ENCODE measurements at places on chromosomes 2 and 18.

DNA sequence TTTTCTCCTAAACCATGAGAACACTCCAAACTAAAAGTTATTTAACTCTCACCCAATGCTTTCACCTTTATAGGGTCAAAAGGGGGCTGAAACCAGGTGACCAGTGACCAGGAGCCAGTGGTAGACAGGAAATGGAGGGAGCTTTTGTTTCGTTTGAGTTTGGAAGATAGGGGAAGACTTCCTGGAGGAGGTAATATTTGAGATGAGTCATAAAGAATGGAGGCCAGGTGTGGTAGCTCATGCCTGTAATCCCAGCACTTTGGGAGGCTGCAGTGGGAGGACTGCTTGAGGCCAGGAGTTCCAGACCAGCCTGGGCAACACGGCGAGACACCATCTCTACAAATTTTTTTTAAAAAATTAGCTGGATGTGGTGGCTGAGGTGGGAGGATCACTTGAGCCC lies 8.5 kb downstream of the FAM161A start:
- DNase-seq, result no peak

DNA sequence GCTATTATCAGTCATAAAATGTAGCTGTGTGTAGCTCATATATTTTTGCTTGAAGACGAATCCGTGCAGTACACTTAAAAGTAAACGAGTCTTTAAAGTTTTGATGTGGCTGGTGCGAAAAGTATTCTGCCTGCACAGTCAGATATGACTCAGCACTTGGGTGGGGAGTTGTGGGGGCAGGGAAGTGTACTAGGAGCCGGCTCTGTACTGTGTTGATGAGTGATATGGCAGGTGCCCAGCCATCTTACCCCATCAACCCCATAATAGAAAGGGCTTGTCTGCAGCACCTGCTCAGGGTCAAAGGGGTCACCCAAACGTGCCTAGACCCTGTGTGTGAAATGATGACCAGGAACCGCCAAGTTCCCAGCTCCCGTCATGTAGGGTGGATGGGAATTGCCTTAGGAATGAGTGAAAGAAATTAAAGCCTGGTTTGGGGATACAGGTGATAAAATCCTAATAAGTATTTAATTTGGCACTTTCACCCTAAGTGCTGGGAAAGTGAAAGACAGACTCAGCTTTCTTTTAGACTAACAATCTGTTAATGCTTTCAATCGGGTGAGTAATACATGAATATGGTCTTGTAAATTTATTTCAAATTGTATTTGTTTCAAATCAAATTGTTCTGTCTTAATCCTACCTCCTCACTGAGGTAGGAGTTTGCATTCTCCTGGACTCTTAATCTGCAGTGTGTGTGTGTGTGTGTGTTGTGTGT lies 48.0 kb downstream of the BCL2L11 start:
- DNase-seq, result no peak

DNA sequence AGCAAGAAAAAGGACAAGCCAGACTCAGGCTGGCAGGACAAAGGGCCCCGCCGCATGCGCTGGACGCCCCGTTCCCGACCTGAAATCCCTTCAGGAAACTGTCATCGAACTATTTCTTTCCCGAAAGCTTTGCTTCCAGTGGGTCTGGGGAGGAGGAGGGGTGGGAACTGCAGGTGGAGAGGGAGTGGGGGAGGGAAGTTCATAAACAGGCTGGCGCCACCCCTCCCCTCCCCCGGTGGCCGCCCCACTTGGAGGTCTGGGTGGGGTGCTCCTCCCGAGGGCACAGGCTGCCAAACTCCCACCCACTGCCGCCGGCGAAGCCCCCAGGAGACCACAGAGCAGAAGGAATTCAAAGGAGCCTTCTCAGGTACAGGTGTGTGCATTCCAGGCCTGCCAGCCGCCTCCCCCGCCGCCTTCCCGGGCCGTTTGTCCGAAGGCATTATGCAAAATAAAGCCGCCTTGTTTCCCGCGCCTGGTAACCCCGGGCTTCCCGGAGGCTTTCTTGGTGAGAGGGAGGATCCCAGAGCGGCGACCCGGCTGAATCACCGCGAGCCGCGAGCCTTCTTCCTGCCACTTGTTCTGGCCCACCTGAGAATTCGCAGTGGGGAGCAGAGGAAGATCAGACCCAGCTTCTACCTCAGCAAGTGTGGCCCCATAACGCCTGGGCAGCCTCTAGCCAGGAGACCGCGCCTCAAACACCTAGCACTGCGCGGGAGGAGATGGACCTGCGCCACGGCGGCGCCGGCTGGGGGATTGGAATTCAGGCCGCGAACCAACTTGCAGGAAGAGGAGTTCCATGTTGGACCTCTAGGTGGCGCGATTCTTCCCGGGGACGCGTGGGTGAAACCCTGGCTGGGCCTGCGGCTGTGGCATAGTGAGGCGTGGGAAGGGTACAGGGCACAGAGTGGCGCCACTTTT lies 101.9 kb downstream of the FOXI3 start:
- peak; percentile 45 for DNase-seq

DNA sequence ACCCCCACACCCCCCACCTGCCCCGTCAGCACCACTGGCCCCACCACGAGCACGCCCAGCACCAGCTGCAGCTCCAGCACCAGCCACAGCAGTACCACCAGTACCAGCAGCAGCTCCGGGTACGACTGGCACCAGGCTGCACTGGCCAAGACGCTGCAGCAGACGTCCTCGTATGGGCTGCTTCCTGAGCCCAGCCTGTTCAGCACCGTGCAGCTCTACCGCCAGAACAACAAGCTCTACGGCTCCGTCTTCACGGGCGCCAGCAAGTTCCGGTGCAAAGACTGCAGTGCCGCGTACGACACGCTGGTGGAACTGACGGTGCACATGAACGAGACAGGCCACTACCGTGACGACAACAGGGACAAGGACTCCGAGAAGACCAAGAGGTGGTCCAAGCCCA lies 75.3 kb downstream of the TSHZ1 start:
- no peak for DNase-seq

DNA sequence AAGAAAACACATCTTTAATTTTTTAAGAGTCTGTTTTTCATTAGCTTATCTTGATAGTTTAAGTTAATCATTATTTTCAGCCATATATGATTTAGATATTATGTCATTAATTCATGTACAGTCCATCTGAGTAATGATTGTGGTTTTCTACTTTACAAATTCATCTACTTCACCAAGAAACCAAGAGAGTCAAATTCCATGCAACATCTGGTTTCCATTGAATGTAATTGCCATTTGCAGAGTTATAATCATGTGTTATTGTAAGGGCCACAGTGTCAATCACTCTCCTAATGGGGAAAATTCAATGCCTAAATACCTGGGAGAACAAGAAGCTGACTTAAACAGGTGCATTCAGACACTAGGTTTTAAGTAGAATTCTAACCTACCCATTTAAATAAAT lies 217.2 kb upstream of the OSR1 start:
- DNase-seq, result no peak

DNA sequence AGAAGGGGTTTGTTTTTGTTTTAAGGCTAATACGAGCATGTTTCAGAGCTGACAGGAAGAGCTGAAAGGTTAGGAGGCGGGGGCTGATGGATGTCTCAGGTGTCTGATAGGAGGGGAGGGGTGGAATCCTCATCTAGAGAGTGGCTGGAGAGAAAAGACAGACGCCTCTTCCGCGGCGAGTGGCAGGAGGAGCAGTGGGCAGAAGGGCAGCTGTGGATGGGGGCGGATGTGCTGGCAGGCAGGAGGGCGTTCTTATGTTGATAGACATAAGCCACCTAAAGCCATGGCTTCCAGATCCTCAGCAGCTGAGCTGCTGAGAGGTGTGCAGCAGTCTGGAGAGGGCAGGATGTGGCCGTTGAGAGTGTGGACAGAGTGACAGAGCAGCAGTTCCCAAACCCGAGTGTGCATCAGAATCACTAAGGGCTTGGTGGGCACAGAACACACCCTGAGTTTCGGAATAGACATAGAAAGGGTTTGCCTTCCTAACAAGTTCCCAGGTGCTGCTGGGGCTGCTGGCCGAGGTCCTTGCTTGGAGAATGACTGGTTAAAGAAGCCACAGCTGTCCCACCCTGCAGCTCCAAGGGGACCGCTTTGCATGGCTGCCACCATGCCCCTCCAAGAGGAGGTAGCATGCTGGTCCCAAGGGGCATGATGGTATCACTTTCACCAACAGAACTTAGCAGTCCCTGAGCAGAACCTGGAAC lies 3.0 kb upstream of the ITM2C start:
- DNase-seq, result no peak

DNA sequence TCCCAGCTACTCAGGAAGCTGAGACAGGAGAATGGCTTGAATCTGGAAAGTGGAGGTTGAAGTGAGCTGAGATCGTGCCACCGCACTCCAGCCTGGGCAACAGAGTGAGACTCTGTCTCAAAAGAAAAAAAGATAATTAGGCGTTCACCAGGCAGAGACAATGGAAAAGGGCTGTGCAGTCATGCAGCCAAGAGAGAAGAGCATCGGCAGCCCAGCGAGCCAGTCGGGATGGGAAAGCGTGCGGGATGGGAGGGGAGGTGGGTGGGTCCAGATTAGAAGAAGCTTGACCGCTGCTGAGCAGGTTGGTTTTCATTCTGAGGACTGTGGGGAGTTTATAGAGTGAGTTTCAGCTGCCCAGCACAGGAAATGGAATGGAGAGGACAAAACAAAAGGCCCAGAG lies 15.0 kb upstream of the CYS1 start:
- DNase-seq, result no peak

GRCh38 chr2:102932501-102932900 lies 170.7 kb downstream of the TMEM182 start:
- DNase-seq, result no peak

- no peak for DNase-seq
Observed at GRCh38 chr2:121355488-121355887, 70.5 kb upstream of the TFCP2L1 start.

DNA sequence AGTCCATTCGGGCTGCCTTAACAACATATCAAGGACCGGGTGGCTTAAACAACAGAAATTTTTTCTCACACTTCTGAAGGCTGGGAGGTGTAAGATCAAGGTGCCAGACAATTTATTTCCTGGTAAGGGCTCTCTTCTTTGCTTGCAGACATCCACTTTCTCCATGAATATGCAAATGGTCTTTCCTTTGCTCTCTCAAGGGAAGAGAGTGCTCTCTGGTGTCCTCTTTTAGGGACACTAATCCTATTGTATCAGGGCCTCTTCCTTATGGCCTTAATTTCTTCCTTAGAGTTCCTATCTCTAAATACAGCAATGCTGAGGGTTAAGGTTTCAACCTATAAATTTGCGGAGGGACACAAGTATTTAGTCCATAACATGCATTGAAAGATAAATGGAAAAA lies 770.8 kb downstream of the DSC3 start:
- DNase-seq, result no peak

GRCh38 chr2:130334026-130334425 lies 8.7 kb upstream of the IMP4 start:
- no peak for DNase-seq

- DNase-seq, result no peak
Observed at GRCh38 chr2:232190796-232191195, 187.8 kb upstream of the ALPP start.

DNA sequence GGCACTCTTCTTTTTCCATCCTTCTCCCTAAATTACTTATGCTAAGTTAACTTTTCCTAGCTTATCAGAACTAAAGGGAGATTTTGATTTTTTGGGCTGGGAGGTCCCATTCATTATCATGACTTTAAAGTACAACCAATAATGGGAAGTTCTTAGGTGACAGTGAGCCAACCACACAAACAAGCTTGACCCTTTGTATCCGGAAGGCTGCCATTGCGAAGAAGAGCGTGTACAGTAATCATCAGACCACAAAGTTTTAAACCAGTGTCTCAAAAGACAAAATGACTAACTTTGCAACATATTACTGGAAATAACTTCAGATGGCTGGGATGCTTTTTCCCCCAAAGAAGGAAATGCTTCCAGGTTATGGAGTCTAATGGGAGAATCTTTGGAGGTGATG lies 298.1 kb downstream of the TGIF1 start:
- DNase-seq, result no peak

GRCh38 chr18:76487070-76487469 lies 8.0 kb downstream of the ZNF516 start:
- no peak for DNase-seq

GRCh38 chr18:61502472-61502871 lies 169.2 kb downstream of the CDH20 start:
- no peak for DNase-seq

GRCh38 chr2:19351899-19352697 lies 6.3 kb downstream of the OSR1 start:
- DNase-seq, result no peak

GRCh38 chr18:71846716-71847115 lies 697.4 kb downstream of the CBLN2 start:
- DNase-seq, result no peak

GRCh38 chr2:73984203-73984921 lies at the start of gene TET3:
Gene TET3 (plus strand): TSS chr2:73984910. CDS start chr2:73986404, 1,494 bp downstream.
- peak; percentile 53 for DNase-seq

Data from stimulated activated CD8-positive, alpha-beta memory T cell treated with anti-CD3 and anti-CD28 coated beads, Interleukin-12 subunit alpha, Interleukin-12 subunit beta, amount 100 ng/mL, for 1 hour (primary cell).